ENCODE measurements at places on chromosomes 12 and 14. TPM values are rescaled to one million over a fixed set of nuclear protein-coding genes. Genes with fewer than 3 reads are reported as not detected.

DNA sequence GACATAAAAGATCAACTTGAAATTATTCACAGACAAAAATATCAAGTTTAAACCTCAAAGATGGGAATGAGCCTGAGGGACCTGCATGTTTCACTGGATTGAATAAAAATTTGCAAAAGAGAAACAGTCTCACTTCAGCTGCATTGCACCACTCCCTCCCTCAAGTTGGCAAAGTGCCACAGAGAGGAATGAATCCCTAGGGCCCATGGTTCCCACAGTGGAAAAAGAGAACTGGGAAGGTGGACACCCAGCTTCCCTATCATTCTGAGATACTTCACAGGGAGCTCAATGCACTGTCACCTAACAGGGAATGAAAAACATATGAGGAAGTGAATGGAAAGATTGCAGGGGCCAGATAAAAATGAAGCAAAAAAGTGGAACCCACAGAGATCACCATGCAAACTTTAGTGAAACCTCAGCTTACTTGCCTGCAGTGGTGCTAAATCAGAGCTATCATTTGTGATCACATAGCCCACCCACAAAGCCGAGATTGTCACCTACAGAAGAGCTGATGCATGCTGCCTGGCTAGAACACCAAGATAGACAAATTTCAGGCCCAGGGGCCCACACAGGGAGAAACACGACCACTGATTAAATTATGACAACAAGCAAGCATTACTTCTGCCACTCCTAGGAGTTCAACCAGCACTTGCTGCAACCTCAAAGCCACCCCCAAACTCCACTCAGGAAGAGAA, 911.3 kb downstream of the LRFN5 start:
- DNase-seq, result no peak

DNA sequence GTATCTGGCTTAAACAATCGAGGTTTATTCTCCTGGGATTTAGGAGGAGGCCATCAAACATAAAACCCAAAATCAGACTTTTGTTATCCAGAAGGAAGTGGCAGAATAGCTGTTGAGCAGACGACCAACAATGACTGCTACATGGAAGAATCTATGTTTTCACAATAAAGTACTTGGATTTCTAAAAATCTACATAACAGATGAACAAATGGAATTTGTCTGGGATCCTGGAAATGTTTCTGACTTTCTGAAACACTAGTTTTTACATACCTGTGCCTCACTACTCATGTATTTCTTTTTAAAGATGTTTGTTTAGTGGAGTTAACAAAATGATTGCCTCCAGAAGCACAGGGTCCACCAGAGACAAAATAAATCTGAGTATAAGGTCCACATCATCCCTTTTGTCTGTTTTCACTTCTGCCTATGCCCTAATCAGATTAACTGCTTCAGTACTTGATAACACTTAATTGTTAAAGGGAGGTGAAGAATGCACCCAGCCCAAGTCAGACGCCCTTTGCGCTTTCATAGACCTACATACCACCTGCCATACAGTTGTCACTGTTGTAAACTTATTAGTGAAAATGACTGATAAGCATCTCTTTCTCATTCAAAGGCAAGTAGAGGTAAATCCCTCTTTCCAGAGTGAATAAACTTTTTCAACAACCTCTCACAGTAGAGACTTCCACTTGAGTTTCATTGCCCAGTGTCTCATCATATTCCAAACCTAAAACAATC, 164.6 kb downstream of the EGLN3 start:
- no peak for DNase-seq

GRCh38 chr12:49987625-49988303, 15.0 kb downstream of the AQP6 start:
- no peak for DNase-seq

DNA sequence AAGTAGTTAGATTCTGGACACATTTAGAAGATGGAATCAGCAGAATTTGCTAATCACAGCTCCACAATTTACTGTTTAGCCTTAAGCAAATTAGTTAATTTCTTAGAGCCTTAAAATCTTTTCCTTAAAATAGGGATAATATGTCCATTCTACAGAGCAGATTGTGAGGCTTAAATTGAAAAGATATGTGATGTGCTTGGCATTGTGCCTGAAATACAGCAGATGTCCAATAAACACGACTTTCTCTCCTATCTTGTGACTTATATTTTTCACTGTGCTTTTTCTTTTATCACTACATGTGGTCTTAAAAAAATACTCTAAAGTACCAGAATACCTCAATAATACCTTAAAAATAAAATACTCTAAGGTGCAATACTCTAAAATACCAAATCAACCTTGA, 30.6 kb downstream of the CCER1 start:
- no peak for DNase-seq

DNA sequence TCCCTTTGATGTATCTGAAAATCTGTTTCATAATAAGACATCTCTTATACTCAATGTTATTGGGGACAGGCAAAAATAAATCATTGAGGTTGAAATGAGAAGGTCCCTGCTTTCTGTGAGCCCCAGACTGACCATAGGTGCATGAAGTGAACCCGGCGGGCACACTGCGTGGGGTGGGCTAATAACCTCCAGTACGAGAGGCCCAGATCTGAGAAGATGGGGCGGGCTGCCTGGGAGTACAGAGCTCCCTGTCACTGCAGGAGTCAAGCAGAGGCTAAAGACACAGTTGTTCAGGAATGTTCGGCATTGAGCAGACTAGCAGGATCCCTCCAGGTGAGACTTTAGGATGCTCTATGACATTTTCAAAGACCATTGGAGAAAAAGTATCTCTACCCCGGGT, 244.6 kb downstream of the CHST11 start:
- no peak for DNase-seq

DNA sequence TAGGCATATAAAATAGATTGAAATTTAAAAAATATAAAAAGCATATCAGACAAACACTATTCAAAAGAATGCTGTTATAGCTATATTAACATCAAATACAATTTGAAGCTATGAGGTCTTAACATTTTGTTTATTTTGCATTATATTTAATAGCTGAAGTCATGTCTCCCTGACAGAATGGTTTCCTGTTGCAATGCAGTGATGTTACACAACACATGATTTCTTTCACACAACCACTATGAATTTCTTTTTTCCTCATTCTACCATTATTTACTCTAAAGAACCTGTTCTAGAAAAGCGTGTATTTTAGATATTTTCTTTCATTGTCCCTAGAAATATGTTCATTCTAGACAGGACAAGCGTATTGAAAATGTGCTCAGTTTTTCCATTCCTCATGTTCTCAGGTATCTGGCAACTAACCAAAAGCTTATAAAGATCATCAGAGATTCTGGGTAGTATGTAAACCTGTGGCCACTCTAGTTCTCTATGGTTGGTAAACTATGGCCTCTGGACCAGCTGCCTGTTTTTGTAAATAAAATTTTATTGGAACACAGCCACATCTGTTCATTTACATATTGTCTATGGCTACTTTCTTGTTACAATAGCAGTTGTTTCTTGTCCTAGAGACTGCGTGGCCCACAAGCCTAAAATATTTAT, 183.8 kb downstream of the FOXA1 start:
- DNase-seq, result no peak

- no peak for DNase-seq
Measured at GRCh38 chr12:108911915-108912314, 32.0 kb downstream of the DAO start.

- no peak for DNase-seq
Measured at GRCh38 chr12:5232291-5232690, 188.6 kb downstream of the KCNA5 start.

GRCh38 chr12:130457215-130457614, 119.5 kb downstream of the PIWIL1 start:
- no peak for DNase-seq

DNA sequence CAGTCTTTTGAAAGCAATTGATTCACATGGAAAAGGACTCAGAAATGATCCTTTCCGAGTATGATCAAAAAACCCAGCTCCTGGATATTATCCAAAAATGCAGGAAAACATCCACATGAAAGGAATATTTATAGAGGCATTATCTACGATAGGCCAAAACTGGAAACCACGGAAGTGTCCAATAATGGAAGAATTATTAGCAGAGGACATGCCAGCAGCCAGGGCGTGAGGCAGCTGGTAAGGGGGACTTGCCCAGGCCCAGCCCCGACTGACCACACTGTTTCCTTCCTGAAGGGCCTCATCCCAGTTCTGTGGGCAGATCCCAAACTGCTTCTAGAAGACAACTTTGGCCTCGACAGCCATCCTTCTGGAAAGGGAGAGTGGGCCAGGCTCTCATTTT, 20.5 kb downstream of the ACTN1 start:
- no peak for DNase-seq

GRCh38 chr14:99274346-99275221, 2.6 kb upstream of the BCL11B start:
- peak; percentile 65 for DNase-seq

DNA sequence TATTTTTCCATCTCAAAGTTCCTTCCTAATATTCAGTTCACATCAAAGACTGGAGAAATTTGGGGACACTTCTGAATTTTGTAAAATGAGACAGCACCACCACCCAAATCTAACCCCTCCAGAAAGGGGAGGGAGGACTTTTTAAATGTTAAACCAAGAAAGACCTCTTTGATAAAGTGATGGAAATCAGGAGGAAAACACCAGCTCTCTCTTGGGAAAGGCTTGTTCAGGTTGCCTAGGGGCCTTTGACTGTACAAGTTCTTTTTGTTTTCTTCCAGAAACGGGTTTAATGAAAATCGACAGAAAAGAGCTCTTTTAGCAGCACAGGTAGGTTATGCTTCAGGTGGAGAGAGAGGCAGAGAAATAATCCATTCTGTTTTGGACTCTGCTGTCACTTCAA, 112.3 kb downstream of the OTOGL start:
- no peak for DNase-seq

DNA sequence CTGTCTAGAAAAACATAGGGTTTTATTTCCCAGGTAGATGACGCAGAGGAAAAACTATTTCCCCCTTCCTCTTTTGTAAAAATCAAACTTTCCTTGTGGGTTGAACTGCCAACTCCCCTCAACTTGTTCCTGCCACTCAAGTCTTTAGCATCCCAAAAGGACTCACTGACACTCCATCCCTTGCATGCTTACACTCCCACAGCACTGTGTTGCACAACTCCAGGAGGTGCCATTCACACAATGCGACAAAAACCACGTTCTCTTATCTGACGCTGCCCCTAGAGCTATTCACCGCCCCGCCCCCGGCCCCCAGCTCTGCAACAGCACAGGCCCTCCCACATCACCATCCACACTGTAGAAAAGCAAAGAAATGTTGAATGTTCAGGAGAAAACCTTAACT, 16.9 kb upstream of the STON2 start:
- no peak for DNase-seq

DNA sequence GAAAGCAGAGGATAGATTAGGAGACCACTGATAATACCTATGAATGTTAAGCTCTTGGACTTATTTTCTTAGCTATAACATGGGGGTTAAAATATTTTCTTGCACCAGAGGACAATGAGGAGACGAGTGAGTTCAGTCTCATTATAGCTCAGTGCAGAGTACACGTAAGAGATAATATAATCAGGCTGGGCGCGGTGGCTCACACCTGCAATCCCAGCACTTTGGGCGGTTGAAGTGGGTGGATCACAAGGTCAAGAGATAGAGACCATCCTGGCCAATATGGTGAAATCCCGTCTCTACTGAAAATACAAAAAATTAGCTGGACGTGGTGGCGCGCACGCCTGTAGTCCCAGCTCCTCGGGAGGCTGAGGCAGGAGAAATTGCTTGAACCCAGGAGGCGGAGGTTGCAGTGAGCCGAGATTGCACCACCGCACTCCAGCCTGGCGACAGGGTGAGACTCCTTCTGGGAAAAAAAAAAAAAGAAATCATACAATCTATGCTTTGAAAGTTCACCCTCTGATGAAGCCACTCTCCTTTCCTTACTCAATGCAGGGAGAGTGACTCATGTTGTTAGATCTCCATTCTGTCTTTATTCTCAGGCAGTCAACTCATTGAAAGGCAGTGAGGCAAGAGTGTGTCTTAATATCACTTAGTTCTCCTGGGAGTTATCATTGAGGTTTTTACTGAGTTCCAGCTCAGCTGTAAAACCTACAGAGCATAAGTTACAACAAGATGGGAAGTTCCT, 134.2 kb downstream of the SYNE2 start:
- no peak for DNase-seq

- DNase-seq, result no peak
Measured at GRCh38 chr12:52533686-52534470, 13.7 kb upstream of the KRT5 start.

GRCh38 chr12:62934799-62935674, at the start of gene PPM1H:
TSS of gene PPM1H (minus strand) at chr12:62935150. CDS start at chr12:62934736, 414 bp downstream.
- peak; percentile 83 for DNase-seq

- DNase-seq, result no peak
Measured at GRCh38 chr14:89430391-89431236, 13.6 kb upstream of the FOXN3 start.

DNA sequence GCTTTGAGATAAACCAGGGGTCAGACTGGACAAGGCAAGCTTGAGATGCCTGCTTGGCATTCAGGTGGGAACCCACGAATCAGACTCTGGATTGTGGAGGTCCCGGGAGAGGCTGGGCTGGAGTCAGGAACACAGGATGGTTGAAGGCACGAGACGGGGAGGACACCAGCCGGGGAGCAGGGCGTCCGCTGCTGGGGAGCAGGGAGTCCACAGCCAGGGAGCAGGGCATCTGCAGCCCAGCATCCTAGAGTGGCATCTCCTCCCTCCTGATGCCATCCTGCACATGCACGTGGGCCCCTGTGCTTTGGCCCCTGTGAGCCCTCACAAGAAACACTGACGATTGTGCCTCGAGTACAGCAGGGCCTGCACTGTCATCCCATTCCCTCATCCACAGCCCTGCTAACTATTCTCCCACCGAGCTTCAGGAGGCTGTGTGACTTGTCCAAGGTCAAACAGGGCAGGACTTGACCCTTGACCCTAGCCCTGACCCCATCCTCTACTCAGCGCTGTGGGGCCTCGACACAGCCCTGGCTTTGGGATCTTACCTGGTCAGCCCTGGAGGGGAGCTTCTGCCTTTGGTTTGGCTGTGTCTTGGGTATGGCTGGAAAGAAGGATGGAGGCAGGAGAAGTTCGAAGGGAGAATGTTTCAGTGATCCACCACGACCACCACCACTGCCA, 45.1 kb downstream of the CFAP251 start:
- no peak for DNase-seq

- no peak for DNase-seq
Measured at GRCh38 chr14:95075789-95076188, 81.5 kb downstream of the DICER1 start.

DNA sequence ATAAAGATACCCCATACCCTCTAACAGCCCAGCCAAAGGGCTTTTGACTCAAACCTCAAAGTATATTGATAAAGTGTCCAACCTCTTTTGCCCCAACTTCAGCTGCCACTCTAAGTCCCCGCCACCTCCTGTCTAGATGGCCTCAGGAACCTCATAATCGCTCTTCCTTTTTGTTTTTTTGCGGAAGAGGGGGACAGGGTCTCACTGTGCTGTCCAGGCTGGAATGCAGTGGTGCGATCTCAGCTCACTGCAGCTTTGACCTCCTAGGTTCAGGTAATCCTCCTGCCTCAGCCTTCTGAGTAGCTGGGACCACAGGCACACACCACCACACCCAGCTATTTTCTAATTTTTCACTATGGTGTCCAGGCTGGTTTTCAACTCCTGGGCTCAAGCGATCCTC, 60.3 kb downstream of the STX2 start:
- DNase-seq, result no peak

FGF6 gene
- not detected for polyA plus RNA-seq

BRAP gene
- 11.7 TPM for polyA plus RNA-seq

SMCO2 gene
- 0.21 TPM for polyA plus RNA-seq

SLC6A15 gene
- 0.96 TPM for polyA plus RNA-seq

PTHLH gene
- polyA plus RNA-seq, result 29.1 TPM

SLC5A8 gene
- not detected for polyA plus RNA-seq
